ENCODE measurements at places on chromosomes 5 and 9.

DNA sequence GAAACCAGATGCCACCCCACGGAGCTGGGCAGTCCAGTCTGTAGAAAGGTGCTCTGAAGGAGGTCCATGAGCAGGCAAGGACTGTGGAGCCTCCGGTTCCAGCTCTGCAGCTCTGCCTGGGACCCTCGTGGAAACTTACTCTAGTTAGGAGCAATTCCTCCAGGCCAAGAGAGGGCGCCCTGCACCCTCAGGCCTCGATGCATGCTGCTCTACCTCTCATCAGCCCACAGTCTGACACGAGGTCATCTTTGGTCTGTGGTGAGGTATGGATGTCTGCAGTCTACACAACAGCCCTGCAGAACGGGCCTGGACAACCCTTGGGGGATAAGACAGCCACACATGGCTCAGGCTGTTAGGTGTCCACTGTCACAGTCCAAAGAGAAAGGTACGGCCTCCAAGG lies 50.6 kb upstream of the UBTD2 start:
- DNase-seq: no peak

DNA sequence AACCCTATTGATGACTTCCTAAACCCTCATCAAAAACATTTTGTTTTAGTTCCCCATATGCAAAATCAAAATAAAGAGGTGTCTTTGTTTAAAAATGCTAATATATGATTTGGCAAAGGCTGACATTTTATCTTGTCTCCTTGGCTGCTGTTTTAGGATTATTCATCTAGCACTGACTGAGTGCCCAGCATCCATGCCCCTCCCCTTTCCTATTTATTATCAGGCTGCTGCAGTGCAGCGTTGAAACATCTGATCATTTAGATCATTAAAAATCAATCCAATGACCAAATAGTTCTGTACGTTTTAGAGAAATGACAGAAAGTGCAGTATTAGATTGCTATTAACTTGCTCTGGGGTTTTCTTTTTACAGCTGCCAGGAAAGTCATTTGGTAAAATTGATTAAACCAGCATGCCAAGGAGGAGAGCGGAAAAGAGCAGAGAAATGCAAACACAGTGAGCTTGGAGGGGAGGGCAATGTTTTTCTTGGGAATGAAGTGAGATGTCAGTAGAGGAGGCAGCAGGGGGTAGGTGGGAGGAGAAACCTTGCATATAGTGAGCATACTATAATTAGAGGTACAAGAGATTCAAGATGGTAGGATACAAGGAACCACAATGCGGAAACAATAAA lies 286.3 kb downstream of the PDE4D start:
- DNase-seq: no peak

DNA sequence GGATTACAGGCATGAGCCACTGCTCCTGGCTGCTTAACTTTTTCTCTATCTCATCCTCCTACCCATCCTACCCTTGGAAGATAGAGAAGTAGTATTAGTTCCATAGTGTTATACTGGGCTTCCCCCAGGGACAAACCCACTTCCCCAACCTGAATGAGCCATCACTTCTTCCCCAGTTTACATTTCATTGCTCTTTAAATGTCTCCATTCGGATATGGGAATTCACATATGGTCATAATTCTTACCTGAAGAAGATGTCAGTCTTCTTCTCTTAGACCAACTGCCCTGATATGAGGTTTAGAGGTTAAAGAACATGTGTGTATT lies 1.9 kb downstream of the CD274 start:
- DNase-seq: no peak

- no peak for DNase-seq
These were observed 480.7 kb downstream of the CSNK1G3 start for GRCh38 chr5:123992641-123993040.

DNA sequence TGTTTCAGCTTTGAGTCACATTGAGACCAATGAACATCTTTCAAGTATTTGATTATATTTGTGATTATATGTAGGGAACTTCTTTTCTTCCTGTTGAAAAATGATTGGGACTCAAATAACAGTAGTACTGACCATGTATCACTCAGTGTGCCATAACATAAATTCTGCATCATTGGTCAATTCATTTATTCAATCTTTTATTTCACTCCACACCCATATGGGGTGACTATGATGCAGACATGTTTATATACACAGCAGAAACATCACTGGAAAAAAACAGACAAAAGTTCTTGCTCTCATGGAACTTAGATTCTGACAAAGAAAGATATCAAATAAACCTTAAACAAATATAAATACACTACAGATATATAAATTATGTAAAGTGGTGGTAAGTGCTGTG lies 74.7 kb upstream of the ANXA1 start:
- DNase-seq: no peak

GRCh38 chr9:130017076-130017475 lies 25.9 kb downstream of the FNBP1 start:
- DNase-seq: no peak

- no peak for DNase-seq
These were observed 147.0 kb downstream of the DCP2 start for GRCh38 chr5:113123618-113124017.

GRCh38 chr5:150116667-150117400 lies 30.5 kb upstream of the CSF1R start:
- no peak for DNase-seq

GRCh38 chr5:75018805-75019587 lies 33.4 kb downstream of the GCNT4 start:
- no peak for DNase-seq

DNA sequence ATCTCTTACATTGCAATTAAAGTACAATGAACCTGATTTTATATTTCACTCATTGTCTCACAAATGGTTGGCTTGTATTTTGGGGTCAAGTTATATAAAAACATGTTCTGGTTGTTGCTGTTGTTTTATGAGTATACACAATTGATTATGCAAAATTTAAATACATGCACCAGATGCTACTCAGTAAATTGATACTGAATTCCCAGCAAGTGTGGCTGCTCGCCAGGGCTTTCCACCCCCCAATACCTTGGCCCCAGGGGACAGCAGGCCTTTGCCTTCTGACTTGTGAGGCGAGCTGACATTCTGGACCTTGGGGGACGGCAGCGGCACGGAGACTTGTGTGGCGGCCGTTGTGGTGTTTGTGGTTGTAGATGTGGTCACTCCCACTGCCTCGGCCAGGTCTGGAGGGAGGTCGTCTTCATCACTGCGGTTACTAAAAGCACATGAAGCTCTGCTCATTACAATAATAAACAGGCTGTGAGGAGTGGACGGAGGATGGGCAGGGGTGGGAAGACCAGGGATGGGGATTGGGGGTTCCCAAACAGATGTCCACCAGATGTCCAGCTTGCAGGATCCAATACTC lies 27.0 kb upstream of the FRRS1L start:
- DNase-seq: no peak

DNA sequence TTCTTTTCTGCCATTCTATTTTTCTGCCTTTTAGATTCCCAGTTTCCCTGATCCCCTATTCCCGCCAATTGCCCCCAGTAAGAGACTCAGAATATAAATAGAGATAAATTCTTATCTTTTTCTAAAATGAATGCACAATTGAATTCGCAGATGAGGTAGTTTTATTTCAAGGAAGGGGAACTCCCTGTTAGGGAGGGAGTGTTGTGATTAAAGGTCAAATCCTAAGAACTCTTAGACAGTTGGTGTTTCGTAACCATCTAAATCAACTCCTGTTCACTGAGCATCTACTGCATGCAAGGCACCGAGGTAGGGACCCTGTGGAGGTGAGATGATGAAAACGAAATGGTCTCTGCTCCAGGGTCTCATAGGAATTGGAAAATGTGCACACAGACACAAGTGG lies 7.7 kb upstream of the MAP3K1 start:
- DNase-seq: no peak

DNA sequence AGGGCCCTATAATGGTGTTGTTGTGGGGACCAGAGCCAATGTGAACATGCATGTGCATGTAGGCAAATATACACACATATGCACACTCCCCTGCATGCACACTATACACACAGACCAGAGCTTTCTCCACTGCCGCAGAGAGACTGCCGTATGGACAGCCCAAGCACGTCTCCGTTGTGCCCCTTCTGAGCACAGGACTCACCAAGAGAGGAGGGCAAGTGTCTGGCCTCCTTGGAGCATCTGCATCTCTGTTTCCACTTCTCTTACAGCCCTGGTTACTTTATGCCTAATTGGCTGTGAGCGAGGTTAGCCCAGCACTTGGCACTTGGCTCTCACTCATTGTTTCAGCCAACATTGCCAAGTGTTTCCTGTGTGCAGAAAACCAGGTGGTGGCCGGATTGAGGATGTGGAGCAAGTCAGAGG lies 30.4 kb downstream of the CSF2 start:
- DNase-seq: no peak

DNA sequence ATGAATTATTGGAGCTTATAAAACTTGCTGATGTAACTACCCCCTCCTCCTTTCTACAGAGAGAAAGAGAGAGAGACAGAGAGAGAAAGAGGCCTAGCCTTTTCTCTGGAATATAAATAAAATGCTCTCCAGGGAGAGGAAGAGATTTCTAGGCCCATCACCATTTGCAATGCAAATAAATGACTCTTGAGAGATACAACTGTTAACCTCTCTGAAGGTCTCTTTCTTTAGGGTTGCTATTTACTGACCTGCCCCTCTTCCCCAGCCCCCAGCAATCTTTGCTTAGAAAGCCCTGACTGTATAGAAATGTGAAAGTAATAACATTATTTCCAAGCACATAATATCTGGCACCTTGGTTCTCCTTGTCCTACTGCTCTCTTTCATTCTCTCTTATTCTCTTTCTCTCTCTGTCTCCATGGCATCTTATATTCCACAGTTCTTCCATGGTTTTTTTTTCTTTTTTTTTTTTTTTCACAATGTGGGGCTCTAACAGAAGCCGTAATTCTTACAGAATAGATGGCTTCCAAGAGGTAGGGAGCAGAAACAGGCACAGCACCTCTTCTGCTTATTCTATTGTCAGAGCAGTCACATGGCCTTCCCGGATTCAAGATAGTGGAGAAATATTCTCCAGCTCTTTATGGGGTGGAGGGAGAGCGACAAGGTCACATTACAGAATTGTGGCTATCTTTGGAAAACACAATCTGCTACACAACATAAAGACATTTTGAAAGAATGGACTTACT lies 1087.9 kb upstream of the NUDT12 start:
- DNase-seq: no peak

DNA sequence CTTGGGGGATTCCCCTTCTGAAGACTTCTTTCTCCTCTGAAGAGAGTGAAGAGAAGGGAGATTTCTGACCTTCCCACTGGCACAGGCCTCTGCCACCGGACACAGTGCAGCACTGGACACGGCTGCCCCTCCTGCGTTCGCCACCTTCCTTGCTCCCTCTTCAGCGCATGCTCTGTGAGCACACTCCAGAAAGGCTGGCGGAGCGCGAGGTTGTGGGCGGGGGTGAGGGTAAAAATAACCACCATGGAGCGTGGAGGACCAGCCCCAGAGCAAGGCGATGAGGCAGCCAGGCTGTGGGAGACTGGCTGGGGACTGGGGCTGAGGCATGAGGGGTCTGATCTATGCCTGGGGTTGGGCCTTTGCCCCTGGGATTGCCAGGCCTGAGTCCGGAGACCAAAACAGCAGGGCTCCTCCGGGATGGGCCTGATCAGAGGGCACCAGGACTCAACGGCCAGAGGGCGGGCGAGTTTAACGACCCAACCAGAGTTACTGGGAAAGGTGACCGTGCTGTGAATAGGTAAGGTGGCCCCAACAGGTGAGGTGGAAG lies 97.2 kb downstream of the ROR2 start:
- DNase-seq: no peak

- DNase-seq: no peak
These were observed 113.0 kb downstream of the PAM start for GRCh38 chr5:102867992-102868662.

DNA sequence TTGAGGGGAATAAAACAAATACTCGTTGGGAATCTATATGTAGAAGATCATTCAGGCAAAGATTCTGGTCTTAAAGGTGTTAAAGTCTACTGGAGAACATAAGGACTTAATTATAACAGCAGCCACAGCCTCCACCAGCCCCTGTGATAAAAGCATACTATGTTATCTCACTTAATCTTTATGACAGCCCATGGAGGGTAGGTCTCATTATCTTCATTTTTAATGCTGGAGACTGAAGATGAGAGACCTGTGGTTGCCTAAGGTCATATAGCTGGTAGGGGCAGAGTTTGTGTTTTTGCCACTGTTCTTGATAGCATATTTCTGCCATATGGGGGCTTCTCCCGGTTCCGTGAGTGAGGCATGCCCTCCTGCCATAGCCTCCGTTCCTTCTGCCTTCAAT lies 88.7 kb downstream of the TRIO start:
- DNase-seq: no peak

- DNase-seq: no peak
These were observed 380.0 kb downstream of the ANXA1 start for GRCh38 chr9:73531658-73532057.

DNA sequence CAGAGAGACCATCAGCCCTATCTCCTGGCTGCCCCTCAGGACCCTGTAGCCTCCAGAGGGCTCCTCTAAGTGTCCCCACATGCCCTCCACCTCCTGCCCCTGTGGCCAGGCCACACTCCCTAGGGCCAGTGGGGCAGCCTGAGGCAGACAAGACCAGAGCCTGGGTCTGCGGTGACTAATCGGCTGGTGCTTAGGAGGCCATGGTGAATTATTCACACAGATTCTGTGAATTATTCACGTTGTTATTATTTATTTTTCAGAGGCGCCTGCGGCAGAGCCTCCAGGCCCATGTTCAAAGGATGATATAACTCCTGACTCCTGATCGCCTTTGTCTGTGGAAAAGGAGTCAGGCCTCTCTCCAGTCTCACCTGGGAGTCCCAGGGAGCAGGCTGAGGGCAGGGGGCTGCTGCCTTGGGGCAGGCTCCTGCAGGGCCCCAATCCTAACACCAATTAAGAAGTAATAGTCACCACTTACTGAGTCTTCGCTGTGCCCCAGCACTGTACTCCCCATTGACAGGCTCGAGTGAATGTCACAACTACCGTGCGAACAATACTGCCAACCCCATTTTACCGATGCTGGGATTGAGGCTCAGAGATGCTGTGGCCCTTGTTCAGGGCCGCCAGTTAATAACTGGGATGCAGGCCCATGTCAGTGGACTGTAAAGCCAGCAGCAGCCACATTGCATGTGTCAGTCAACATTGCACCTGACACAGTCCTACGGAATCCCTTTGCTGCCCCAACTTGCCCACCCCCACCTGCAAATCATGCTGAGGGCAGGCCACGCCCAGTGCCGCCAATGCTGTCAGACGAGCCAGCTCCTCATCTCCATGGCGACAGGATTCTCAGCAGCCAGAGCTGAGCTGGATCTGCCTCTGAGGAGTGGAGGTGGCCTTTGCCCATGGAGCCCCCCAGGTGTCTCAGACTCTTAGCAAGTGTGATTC lies 94.9 kb downstream of the PCDH1 start:
- no peak for DNase-seq

- DNase-seq: no peak
These were observed 45.0 kb downstream of the SLC6A7 start for GRCh38 chr5:150234576-150235499.

- DNase-seq: no peak
These were observed 263.9 kb downstream of the SPOCK1 start for GRCh38 chr5:137234973-137235943.

GRCh38 chr5:161546470-161547301 lies at the start of gene GABRB2:
TSS of gene GABRB2 (minus strand) at chr5:161546725. CDS start at chr5:161546643, 82 bp downstream.
- DNase-seq: no peak

- no peak for DNase-seq
These were observed 272.8 kb downstream of the GAS1 start for GRCh38 chr9:86674487-86674886.
